Fibroblast of skin of left quadriceps (primary cell): ENCODE measurements at places on chromosomes 4 and X.

DNA sequence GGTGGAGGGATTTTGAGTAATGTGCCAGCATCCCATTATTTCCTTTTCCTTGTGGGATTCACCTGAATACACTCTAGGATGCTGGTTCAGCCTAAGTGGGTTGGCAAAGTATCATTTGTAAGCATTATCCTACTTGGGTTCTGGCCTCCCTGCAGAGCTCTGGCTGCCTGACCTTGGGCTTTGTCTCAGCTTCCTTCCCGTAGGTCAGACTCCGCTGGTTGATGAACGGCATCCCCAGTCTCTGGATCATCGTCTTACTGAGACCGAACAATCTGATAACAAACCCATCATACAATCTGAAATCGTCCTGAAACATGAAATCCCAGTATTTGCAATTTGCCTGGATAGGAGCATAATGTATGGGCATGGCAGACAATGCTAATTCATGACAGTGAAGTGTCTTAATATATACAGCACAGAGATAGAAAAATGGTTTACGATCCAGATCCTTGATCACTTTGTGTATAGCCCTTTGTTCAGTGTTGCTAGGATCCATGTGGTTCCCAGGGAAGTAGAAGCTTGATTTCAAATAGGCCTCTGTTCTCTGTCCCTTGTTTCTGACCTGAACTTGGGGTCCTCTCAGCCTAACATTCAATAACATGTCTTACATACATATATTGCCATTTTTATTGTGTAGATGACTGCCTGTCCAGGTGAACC, 5.5 kb downstream of the MID2 start:
- DNase-seq, result no peak

GRCh38 chr4:160020804-160021203, 917.9 kb downstream of the RAPGEF2 start:
- no peak for DNase-seq

DNA sequence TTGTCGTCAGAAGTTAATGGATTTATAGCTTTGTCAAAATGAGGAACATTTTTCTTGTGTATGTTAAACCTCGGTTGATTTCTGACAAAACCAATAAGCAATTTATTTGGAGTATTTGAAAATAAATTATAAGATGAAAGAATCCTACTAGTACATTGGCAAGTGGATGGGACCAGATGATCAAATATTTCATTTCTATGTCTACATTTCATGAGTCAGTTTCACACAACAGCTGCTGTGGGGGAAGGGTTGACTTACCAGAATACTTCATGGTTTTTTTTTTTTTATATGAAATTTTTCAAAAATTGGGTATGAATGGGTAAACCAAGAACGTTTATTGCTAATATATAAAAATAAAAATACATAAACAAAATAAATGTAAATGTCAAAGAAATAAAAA, 39.4 kb downstream of the RAPGEF2 start:
- no peak for DNase-seq

DNA sequence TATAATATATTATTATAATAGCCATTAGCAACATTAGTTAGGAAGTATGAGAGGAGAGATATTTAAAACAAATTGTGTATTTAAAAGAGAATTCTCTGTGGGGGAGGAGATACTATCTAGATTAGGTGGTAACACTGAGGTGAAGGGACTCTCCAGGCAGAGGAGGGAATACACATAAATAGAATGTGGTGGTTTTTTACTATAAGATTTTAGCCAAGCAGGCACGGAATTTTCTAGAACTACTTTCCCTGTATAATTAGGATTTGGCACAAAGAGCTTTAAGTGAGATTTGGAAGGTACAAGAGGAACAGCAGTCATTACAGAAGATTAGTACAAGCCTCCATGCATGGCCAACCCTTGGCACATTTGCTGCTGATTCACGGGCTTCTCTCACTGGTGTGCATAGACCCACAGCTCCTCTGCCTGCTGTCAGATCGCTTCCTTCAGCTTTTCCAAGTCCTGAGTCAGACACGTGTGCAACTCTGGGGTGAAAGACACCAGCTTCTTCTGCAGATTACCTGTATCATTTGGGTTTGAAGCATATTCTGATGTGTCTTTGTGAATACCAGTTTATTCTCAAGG, 685.5 kb downstream of the KCTD8 start:
- DNase-seq, result no peak

DNA sequence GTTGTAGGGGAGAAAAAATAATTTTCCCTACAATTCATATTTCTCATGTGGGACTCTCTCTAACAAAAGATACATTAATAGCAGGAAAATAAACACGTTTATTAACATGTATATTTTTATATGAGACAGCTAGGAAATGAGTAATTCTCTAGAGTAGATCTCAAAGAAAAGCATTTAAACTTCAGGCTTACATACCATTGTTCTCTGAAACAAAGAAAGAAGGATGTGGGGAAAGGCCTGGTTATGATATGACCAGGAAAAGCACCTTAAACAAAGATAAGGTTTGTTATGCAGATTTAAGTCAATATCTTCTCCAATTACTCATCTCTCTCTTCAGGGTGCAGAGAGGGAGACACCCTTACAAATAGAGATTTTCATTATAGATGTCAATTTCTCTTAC, 131.3 kb downstream of the SLC7A11 start:
- no peak for DNase-seq

GRCh38 chr4:36137336-36137735, 107.0 kb downstream of the ARAP2 start:
- no peak for DNase-seq

DNA sequence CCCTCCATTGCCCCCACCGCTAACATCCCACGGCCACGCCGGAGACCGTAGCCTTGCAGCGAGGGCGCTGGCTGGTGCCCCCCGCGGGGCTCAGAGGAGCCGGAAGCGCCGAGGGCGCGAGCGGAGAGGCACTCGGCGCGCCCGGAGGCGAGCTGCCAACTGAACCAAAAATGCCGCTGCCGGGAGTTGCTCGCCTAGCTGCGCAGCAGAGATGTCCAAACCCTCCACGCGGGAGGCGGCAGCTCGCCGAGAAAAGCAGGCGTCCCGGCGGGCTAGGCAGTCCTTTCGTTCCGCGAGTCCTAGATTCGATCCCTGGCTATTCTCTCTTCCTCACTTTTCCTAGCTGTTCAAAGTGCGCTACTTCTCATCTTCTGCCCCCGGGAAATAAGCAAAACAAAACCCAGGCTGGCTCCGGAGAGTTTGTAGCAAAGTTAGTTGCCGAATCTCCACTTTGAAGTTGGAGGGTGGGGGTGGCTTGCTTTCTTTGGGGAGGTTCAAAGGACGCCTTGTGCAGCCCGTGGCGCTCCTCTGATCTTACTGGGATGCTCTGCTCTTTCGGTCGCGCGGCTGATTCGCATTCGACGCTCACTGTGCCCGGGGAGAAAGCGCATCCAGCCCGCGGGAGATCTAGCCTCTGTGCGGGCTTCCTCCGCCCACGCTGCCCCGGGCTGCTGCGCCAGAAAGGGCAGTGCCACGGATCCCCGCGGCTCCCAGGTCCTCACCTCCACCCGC, 723 bp downstream of the NKX6-1 start:
- DNase-seq, result no peak

- no peak for DNase-seq
Observed at GRCh38 chr4:56200275-56200674, 187.0 kb downstream of the AASDH start.

- no peak for DNase-seq
Observed at GRCh38 chr4:14446311-14446710, 556.0 kb upstream of the CPEB2 start.
